ENCODE measurements at places on chromosomes 7 and 10.

GRCh38 chr7:73606801-73607691 is 17.3 kb downstream of the MLXIPL start:
- peak; percentile 59 for DNase-seq

DNA sequence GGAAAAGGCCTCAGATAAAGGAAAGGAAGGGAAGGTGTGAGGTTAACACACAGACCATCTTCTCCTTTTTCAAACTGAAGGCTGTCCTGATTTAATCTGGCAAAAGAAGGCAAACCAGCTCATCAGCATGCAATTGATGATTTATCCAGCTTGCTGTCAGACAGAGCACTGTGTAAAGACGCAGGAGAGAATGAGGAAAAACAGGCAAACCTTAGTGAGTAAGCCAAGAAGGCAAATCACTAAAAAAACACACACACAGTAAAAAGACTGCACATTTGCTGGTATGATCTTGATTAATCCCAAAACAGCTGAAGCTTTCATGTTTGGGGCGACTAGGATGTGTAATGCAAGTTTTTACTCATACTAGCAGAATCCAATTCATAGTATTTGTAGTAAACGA is 65.8 kb upstream of the SKAP2 start:
- no peak for DNase-seq

- no peak for DNase-seq
Measured at GRCh38 chr7:10401793-10402192, 571.9 kb upstream of the PHF14 start.

DNA sequence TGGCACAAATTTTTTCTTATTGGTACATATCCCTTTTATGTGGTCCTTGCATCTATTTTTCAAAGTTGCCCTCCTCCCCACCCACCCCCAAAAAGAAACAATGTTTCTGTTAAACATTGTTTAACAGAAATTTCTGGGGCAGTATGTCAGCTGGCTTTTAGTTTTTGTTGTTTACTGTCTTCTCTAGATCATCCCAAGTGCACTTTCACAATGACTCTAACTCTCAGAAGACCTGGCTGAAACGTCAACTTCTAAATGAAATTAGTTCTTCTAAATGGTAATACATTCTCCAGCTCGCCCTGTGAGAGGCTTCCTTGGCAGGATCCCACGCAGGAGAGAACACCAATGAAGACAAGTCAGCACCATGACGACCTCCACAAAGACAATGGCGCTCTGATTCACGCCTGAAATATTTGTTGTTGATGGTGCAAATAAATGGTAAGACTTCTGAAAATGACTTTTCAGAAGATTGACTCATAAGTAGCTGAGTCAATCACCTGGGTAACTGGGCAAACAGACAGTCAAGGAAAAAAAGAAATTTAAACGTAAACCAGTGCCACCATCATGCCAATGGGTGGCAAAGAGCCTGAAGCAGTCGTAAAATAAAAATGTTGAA is 293.7 kb downstream of the FZD1 start:
- peak; percentile 92 for DNase-seq

- no peak for DNase-seq
Measured at GRCh38 chr7:122893486-122893885, 7.2 kb upstream of the CADPS2 start.

DNA sequence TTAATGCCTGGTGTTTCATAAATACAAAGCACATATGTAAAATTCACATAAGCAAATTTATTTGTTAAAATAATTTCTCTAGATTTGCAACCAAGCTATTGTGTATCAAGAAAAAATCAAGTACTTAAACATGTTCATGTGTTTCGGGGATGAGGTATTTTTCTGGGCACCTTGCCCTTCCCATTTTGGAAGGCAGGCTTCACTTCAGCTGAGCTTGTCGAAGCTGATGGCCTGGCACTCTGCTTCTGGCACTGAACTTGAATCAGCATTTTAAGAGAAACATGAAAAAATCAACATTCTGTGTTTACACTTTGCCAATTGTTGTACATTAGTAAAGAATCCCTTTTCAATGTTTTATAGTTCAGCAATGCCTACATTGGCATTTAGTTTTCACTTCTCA is 179.1 kb upstream of the STEAP4 start:
- no peak for DNase-seq

GRCh38 chr7:12712236-12712635 is 24.8 kb downstream of the ARL4A start:
- no peak for DNase-seq

GRCh38 chr7:155278921-155279320 is 18.8 kb upstream of the INSIG1 start:
- DNase-seq: no peak

DNA sequence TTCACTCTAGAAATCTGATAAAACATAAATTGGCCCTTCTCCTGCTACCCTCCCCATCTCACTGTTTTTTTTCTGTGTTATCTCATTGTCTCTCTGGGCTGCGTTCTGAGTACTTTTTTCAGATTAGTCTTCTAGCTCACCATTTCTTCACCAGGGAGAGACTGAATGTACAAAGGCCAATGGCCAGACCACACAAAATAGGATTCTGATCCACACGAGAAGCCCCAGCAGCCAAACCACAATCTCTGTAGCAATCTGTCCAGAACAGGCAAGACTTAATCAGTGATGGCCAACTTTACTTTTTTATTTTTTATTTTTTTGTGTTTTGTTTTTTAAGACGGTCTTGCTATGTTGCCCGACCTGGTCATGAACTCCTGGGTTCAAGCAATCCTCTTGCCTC is 55.9 kb upstream of the PAPSS2 start:
- no peak for DNase-seq

GRCh38 chr7:131108212-131108940 is 219.3 kb upstream of the MKLN1 start:
- DNase-seq: no peak

DNA sequence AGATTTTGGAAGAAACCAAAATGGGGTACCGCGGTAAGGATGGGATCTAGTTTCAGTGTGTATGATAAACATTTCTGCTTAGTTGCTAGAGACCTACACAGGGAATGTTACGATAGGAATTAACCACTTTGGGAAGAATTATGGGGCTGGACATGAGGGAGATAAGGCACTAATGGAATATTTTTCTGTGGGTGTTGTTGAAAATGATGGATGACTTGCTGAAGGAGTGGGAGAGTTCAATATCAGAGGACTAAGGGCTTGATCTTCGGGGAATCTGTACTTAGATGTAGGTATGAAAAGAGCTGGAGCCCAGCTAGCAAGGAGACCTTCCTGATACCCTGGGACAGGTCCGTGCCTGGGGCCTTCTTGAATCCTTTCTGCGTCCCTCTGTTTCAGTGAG is 303.7 kb downstream of the EXOC4 start:
- DNase-seq: no peak

All from A549 (cell line).